PC-9 (cell line): ENCODE measurements at places on chromosomes 7 and 10. TPM values are rescaled to one million over a fixed set of nuclear protein-coding genes. Genes with fewer than 3 reads are reported as not detected.

Gene ABCB8
- 51.8 and 61.9 TPM in 2 replicates for total RNA-seq

Gene C7orf33
- total RNA-seq: not detected in 2 replicates

Gene TMEM130
- total RNA-seq: 2.1 and 3.8 TPM in 2 replicates

Gene SPDYE2
- not detected in 2 replicates for total RNA-seq

Gene CARD11
- 62.6 and 63.3 TPM in 2 replicates for total RNA-seq

Gene TAS2R41
- total RNA-seq: not detected in 2 replicates

DNA sequence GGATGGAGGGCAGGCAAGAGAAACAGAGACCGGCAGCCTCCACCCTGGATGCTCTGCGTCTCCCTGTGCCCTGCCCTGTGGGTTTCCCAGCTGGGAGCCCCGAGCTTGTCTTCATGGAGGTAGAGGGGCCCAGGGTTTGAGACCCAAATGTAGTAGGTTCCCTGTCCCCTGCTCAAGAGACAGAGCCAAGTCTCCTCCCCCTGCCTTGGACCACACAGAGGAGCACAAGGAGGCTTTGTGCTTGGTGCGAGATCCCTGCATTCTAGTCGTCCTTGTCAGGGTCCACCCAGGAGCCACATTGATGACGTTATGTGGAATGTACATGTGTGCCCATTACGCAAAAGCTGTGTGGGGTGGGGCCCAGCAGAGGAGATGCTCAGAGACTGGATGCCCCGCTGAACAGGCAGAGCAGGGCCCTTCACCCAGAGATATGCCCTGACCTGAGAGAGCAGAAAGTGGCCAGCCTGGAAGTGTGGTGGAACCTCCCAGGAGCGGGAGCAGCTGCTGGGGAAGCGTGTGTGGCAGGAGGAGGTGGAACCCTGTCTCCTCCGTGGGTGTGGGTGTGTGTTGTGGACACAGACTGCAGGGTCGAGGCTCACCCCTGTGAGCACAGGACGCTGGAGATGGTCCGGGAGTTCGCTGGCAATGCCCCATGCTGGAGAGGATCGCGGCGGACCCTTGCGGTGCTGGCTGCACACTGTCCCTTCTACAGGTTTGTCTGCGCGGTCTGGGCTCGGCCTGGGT is 39.3 kb downstream of the VWA2 start:
- H3K27me3 ChIP-seq: no peaks in the 10 kb centered on the region
- DNase-seq: no peak
- no peak overlapping the region for H3K4me3 ChIP-seq
- H3K36me3 ChIP-seq: no peaks in the 10 kb centered on the region
- H3K27ac ChIP-seq: no peak overlapping the region

DNA sequence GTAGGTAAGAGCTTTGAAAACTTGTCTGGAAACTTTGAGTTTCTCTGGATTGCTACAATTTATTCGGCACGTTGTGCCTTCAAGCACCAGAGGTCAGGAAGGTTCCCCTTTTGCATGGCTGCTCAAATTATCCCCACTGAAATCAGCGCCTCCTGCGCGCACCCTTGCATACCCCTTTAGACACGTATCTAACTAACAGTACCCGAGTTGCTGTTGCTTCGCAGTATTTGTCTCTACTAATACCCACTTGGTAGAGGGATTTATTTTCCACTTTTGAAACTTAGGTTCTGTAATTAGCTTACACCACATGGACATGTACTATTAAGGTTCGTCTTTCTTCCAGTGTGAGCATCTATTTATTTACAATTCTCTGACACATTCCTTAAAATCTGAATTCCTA is 1.6 kb downstream of the MEOX2 start:
- DNase-seq: no peak
- no peak overlapping the region for H3K4me3 ChIP-seq
- H3K27ac ChIP-seq: no peak overlapping the region
- H3K36me3 ChIP-seq: no peaks in the 10 kb centered on the region
- no peaks in the 10 kb centered on the region for H3K4me1 ChIP-seq

DNA sequence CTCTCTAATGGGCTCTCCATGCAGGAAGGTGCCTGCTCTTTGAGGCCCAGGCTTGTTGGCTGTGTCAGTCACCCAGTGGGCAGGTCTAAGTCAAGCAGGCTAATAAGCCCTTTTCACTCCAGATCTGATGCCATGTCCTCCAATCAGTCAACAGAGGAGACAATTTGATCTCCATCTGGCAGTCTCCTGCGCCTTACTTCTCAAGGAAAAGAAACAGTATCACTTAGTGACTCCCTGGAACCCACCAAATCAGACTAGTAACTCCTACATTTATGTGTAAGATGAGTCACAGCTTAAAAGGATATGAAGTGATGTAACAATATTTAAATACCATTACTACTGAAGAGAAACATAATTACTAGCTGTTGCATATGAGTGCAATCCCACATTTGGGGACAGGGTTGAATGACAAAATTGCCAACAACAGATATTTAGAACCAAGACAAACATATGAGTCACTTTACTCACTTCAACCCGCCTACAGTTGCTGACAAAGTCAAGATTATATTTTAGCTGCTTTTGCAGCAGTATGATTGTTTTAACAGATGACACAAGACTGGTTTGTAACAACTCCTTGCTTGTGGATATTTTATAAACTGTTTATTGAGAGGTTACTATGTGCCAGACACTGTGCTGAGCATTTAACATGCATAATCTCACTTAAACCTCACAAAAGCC is 72.1 kb downstream of the USP6NL start:
- no peaks in the 10 kb centered on the region for H3K27me3 ChIP-seq
- no peak overlapping the region for H3K4me3 ChIP-seq
- DNase-seq: no peak

DNA sequence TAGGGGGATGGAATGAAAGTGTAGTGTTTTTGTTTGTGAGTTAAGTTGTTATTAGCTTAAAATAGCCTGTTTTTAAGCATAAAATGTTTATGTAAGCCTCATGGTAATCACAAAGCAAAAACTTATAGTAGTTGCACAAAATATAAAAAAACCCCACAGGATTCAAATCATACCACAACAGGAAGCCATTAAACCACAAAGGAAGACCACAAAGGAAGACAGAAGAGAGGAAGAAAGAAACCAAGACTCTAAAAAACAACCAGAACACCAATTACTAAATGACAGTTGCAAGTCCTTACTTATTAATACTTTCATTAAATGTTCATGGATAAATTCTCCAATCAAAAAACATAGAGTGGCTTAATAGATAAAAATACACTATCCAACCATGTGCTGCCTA is 63.6 kb downstream of the ANKRD7 start:
- DNase-seq: no peak
- no peaks in the 10 kb centered on the region for H3K27me3 ChIP-seq
- H3K36me3 ChIP-seq: no peaks in the 10 kb centered on the region
- H3K4me3 ChIP-seq: no peak overlapping the region

DNA sequence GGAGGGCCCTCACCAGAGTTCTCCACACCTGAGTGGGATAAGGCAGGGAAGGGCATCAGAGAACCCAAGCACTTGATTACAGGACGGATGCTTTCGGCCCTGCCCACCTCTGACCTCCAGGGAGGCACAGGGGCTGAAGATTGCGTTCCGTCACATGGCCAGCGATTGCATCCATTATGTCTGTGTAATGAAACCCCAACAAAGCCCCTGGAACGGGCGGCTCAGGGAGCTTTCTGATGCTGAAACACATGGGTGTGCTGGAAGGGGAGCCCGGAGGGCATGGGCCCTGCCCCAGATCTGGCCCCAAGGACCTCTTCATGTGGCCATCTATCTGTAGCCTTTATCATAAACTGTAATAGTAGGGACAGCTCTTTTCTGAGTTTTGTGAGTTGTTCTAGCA is 117.2 kb downstream of the PTPN20 start:
- no peaks in the 10 kb centered on the region for H3K4me1 ChIP-seq
- no peak for DNase-seq
- H3K27ac ChIP-seq: no peak overlapping the region
- H3K36me3 ChIP-seq: no peaks in the 10 kb centered on the region

DNA sequence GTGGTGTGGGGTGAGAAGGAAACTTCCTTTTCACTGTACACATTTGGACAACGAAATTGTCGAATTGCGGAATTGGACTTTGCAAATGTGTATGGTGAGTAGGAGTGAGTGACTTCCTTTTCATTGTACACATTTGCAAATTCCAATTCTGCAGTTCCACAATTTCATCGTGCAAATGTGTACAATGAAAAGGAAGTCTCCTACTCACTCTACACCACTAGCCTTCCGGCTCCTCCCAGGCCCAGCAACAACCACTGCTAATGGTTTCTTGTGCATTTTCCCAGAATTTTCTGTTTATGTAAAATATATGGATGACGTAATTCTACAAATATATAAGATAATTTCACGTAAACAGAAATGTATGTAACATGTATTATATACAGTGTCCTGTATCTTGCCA is 118.5 kb downstream of the ARL4A start:
- H3K27ac ChIP-seq: no peak overlapping the region
- H3K27me3 ChIP-seq: no peaks in the 10 kb centered on the region
- peaks cover 22% of the 10 kb centered on the region for H3K4me1 ChIP-seq
- H3K4me3 ChIP-seq: no peak overlapping the region
- DNase-seq: no peak

DNA sequence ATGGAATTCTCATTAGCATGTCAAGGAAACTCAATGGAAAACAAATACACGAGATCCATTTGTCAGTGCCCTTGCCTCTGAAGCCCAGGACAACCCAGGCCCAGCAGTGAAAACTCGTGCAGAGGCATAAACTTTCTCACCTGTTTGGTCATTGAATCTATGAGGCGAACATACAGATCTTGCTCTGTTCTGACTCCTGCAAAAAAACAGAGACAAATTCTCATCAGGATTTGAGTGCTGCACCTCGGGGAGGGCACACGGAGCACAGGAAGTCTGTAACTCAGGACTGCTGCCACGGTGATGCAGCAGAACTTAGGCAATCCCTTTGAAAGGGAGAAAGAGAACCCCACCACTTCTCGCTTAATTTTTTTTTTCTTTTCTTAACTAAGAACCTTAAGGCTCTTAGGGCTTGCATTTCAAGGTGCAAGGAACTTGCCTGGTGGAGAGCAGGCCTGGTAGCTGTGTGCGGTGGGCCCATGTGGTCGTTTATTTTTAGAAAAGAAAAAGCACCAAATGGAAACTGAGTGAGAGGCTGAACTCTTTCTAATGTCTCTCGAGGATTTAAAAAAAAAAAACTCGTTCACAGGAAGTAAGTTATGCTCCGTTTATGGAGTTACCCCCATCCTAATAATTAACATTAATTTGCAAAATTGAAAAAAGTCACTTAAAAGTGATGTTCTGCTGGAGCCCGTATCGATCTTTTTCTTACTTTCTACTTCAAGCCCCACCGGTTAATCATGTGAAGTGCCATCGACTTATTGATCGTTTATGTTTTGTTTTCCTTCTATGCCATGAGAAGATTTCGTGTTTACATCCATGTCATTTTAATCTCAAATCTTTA is 1.8 kb downstream of the EBF3 start:
- H3K27ac ChIP-seq: no peak overlapping the region
- H3K27me3 ChIP-seq: no peaks in the 10 kb centered on the region
- H3K4me1 ChIP-seq: no peaks in the 10 kb centered on the region
- no peaks in the 10 kb centered on the region for H3K36me3 ChIP-seq
- no peak for DNase-seq
- H3K4me3 ChIP-seq: no peak overlapping the region

GRCh38 chr7:145168427-145168826 is 332.6 kb upstream of the TPK1 start:
- H3K36me3 ChIP-seq: no peaks in the 10 kb centered on the region
- DNase-seq: no peak
- no peaks in the 10 kb centered on the region for H3K27me3 ChIP-seq
- H3K27ac ChIP-seq: no peak overlapping the region

DNA sequence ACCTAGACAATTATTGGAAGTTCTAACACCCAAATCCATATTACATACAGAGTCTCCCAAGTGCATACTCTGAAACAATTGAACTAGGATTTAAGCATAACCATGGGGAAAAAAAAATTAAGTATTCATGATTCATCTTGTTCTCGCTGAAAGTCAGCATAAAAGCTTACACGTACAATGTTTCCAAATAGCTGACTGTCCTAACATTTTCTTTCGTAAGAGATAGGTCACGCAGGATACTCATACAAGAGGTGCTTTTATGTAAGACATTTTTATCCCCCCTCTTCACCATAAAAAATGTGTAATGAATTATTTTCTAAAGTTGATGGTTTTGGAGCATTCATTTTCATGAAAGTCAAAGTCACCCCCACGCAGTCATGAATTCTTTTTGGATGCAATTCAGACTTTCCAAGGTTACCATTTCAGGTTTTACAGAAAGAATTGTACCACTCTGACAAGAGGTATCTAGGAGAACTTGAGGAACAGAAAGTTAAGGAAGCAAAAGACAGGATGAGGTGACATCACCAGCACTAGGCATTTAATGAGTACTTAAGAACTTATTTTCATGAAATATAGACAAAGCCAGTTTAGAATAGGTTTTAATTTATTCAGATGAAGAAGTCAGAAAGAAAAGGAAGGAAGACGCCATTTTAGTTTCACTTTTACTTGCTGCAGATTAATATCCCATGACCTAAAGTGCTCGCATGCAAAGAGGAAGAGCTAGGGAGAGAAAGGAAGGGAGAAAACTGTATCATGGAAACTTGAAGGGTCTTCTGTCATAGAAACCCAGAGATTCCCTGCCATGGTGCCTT is 55.8 kb downstream of the TMEM26 start:
- no peak overlapping the region for H3K27ac ChIP-seq
- peak overlapping the region; percentile 5; the same call in 1 of the 2 replicates for H3K4me3 ChIP-seq
- H3K4me1 ChIP-seq: no peaks in the 10 kb centered on the region
- H3K27me3 ChIP-seq: no peaks in the 10 kb centered on the region

DNA sequence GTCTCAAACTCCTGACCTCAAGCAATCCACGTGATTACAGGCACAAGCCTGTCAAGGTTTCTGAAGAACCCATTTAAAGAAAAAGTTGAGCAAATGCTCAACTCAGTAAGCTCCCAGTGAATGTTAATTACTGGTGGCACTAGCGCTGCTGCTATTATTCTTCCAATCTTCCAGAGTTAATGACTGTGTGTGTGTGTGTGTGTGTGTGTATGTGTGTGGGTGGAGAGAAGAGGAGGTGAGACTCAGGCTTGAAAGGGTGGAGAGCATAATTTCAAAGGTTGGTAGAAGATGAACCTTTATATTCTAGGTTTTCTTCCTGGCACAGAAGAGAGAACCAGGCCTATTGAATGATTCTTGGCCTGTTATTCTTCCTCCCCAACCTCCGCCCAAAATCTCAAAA is 11.6 kb upstream of the NPVF start:
- H3K36me3 ChIP-seq: no peaks in the 10 kb centered on the region
- no peaks in the 10 kb centered on the region for H3K4me1 ChIP-seq
- H3K4me3 ChIP-seq: no peak overlapping the region
- H3K27me3 ChIP-seq: peaks cover 63% of the 10 kb centered on the region
- H3K27ac ChIP-seq: no peak overlapping the region

DNA sequence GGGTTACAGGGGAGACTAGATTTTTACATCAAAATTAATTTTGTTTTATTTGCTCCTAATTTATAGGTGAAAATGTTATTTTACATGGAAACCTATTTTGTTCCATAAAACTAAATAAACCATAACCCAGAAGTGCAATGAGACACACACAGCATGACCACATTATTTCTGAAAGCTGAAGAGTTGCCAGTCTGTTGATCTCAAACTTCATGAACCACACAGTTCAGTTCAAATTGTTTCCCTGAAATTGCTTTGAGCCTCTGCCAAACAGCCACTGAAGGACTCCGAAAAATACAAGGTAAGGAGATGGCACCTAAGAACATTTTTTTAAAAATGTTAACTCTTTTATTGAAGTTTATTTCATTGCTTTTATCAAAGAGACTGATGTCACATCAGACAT is 25.0 kb upstream of the ITGB8 start:
- H3K27ac ChIP-seq: no peak overlapping the region
- H3K4me1 ChIP-seq: peaks cover 5% of the 10 kb centered on the region; the same call in 1 of the 2 replicates
- H3K4me3 ChIP-seq: no peak overlapping the region
- no peak for DNase-seq
- no peaks in the 10 kb centered on the region for H3K27me3 ChIP-seq
